ENCODE measurements at places on chromosomes 1 and 21.

DNA sequence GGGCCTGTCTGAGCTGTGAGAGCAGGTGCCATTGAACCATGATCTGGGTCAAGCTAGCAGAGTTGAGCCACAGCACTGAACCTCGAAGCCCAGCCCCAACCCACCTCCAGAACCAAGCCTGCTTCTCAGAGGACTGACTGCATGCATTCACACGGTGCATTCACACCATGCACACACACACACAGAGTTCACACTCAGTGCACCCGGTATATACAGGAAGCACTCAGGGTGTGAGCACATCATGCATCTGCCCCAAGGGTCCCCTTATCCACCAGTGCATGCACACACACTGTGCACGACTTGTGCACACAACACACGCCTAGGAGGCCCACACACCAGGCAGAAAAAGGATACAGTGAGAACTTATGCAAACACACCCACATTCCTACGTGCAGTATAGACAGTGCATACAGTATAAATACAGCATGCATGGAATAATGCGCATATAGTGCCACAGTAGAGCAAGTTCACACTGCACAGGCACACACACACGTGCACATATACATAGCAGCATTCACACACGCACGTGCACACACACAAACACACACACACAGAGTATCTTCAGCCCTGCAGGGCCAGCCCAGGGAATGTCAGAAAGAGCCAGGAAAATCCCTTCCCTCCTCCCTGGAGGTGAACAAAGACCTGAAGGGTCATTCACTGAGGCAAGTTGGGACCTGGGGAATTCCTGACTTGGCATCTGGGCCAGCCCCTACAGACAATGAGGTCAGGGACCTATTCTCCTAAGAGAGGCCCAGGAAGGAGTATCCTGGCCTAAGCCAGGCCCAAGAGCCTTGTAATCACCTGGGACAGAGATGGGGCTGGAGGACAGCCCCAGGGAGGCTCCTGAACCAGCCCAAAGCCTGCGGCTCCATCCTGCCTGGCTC lies 42.1 kb downstream of the CAMK2N1 start:
- DNase-seq = no peak

- DNase-seq = peak; percentile 78
Observed at GRCh38 chr1:101520302-101520701, 283.5 kb downstream of the S1PR1 start.

DNA sequence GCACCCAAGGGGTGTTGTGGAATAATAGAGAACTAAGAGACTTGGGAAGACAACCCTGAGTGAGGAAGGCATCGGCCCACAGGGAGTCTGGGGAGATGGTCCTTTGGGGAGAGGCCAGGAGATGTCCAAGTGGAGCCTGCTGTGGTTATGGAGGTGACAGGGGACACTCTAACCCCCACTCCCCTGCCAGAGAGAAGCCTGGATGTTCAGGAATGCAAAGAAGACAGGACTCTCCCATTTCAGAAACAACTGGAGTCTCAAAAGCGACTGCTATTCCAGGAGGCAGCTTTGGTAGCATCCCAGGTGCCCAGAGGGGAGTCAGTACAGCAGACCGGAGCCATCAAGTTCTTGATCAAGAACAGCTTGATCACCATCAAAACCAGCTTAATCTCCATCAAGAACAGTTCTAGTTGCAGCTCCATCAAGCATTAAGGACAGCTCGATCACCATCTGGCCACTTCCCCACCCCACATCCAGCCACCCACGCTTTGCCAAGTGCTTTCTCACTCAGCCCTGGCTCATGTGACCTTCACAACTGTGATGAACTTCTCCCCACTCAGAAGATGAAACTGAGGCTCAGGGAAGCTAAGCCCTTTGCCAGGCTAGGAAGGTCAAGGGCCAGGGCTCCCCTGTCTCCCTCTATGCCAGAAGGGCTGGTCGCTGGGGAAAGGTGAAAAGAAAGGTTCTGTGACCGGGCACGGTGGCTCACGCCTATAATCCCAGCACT lies 743 bp downstream of the CD52 start:
- DNase-seq = no peak

DNA sequence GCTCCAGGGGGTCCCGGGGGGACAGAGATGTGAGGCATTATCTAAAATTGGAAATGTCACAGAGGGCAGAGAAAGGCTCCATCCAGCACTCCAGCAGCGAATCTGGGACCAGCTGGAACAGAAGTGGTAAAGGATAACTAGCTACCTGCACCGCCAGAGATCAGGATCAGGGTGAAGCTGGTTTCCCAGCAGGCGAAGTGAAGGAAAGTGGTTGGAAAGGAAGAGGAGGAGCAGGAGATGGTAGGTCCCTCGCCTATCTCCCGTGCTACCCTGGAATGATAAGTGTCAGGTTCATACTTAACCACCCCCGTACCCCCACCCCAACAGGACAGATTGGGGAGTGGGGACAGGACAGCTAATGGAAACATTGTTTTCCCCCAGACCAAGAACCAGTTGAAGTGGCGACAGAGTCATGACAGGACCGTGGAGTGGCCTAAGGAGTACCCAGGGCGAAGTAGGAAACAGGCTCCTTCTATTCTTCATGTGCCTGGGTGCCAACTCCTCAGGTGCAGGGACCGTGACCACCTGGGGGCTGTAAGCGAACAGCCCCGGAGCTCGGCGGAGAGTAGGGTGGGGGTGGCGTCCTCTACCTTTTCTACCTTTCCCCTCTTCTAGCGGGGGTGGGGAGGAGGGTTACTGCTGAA lies 717 bp downstream of the B4GALT3 start:
- DNase-seq = no peak

GRCh38 chr1:39407896-39408640 lies 83.4 kb upstream of the BMP8A start:
- no peak for DNase-seq

- DNase-seq = no peak
Observed at GRCh38 chr1:225974454-225974853, 24.7 kb downstream of the SDE2 start.

DNA sequence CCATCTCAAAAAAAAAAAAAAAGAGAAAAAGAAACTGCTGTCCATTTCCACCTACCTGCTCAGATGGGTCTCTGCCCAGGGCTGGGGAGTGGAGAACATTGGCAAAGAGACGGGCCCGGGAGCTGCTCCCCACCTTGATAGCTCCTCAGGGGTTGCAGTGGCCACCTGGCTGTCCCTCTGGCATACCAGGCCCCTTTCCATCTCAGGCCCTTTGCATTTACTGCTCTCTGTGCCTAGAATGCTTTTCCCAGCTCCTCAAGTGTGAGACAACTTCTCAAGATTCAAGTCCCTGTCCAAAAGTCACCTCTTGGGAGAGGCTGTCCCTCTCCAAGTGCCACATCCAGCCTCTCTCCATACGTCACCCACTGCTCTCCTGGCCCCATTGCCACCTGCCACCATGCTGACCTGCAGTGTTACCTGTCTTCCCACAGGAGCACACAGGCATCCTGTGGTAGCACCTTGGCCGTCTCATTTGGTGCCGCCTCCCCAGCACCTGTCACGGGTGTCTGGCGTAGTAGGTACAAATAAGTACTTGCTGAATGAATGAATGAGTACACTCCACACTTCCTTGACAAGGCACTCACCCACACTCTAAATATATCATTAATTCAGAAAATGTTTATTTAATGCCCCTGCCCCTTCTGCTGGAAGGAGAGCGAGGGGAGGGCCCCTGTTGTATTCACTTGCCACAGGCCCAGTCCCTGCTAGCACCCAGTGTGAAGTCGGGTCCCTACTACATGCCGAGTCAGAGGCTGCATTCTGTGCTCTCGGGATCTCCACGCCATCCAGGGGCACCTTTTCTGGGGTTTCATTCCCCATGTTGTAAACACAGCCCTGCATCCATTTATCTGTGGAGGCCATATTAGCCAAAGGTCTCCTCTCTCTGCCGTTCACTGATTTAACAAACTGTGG lies 48.8 kb downstream of the DISP3 start:
- DNase-seq = no peak

- no peak for DNase-seq
Observed at GRCh38 chr1:91606546-91607078, 106.0 kb downstream of the CDC7 start.

DNA sequence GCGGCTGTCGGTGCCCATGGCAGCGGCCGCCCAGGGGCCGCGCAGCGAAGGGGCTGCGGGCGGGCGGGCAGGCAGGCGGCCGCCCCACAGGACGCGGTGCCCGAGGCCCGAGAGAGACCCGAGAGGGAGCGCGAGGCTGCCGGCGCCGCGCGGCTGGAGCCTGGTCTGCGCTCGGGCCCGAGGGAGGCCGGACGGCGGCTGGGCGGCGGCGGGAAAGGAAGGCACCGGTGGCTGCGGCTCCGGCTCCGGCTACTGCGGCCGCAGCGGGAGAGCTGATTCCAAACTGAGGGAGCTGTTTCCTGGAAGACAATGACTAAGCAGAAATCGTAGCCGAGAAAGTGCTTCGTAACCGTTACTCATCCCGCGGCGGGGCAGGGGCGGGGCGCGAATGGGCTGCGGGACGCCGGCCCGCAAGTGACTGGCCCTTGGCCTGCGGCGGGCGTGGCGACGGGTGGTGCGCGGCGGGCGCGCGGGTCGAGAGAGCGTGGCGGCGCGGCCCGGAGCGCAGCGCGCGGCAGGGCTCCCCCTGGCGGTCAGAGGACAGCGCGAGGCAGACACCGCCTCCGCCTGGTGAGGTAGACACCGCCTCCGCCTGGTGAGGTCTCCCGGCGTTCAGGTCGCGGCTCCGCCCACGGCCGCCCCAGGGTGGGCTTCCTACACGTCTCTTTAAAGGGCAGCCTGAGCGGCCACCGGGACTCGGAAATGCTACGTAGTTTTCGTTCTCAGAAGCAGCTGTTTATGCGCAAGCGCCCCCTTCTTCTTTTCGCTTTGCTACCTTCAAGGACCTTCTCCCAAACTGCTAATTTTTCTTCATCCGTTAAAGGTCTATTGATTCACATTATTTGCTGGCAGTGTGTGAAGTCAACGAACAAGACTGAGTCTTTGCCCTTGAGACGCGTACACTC lies at the start of gene GCLM:
TSS of gene GCLM (minus strand) at position 285 of the 905 bp plus-strand sequence. CDS start at position 18, 267 bp downstream.
- peak; percentile 97 for DNase-seq

DNA sequence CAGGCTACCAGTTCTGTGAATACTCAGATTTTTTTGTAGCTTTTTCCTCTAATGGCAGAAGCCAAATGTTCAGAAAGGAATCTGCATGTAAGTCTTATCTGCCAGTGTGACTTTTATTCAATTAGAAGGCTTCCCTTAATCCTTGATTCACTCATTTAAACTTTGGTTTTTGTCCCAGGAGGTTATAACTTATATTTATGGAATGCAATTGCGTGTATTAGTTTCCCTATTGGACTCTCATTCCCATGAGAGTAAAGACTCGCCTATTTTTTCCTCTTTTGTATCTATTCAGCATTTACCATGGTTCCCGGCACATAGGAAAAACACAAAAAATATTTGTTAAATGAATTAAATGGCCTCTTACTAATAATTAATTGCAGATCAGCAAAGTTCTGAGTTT lies 3.5 kb downstream of the NTMT2 start:
- no peak for DNase-seq

DNA sequence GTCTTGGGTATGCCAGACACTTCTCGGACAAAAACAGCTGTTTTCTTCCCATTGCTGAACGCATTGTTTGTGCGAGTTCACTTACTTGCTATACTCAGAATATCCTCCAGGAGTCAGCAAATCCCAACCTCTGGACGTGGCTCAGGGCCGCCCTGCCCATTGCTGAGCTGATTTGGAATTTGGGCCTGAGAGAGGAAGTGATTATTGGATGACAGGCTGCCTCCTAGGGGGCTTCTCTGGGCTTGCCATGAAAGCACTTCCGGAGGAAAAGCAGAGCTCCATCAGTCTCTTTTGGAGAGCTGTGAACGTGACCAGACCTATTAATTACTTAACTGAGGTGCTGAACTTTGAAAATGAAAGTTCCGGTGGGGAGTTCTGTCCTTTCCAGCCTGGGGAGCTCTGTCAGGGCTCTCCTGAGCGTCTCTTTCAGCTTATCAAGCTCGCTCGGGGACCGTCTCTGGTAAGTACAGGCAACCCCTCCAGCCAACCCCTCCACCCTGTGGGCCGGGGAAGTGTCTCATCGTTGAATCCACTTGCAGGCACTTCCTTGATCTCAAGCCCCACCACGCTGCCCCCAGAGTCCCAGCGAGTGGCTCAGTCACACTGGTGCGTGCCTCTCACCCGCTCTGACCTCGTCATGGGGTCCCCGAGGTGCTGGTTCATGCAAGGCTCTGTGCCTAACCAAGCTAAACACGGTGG lies 76.9 kb downstream of the CLIC6 start:
- DNase-seq = peak; percentile 69

DNA sequence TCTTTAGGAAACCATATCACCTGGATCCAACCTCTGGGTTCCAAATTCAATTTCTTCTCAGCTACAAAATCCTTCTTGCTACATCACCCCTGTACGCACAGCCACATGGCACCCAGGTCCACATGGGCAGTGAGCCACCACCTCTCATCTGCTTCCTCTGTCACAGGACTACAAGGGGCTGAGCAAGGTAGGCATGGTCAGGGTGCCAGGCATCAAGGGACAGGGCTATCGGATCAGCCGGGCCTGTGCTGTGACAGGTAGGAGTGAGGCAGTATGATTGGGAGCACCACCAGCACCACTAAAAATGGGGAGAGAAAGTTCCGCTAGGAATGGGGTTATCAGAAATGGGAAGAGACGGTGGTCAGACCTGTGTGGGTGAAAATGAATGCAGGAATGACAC lies 29.4 kb downstream of the S100A6 start:
- no peak for DNase-seq

DNA sequence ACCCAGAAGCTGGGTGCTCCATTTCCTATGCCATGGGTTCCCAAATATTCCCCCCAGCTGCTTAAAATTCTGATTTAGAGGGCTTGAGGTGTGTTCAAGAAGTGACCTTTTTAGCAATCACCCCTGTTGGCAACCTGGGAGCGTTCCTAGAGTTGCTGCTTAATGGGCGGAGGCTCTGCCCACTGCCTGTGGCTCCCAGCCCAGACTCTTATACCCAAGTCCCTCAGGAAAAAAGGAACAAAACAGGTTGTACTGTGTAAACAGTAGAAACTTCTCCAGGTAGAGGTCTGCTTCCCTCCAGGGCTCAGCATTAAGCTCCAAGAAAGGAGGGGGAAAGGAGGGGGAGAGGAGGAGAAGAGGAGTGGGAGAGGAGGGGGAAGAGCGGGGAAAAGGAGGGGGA lies 14.6 kb upstream of the TENT5C start:
- DNase-seq = no peak

GRCh38 chr1:46179138-46180081 lies 3.1 kb upstream of the P3R3URF start:
- DNase-seq = peak; percentile 85

DNA sequence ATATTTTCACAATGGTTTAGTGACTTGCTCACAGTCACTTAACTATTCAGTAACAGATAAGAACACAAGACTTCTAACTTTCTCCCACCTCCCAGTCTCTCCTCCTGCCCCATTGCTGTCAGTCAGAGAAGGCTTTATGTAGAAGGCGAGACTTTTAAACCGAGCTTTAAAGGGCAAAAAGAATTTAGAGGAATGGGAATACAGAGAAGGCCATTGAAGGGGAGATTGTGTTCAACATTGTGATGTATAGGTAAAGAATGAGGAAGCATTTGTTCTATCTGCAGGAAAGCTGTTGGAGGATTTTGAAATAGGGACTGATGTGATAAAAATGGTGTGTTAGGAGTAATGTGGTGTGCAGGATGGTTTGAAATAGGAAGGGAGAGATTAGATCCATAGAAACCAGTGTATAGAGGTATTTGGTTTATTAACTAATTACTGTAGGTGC lies 7.3 kb downstream of the POU2F1 start:
- DNase-seq = peak; percentile 37

GRCh38 chr21:43333298-43334062 lies 93.5 kb downstream of the SIK1 start:
- peak; percentile 87 for DNase-seq

GRCh38 chr1:77542813-77543420 lies 139.5 kb downstream of the ZZZ3 start:
- DNase-seq = no peak

- peak; percentile 34 for DNase-seq
Observed at GRCh38 chr1:37890378-37891014, 31.1 kb upstream of the MTF1 start.

All from trophoblast cell (in vitro differentiated cells and primary cell).